ENCODE measurements at places on chromosomes 16 and 17.

GRCh38 chr17:7880076-7880868 lies 8.3 kb upstream of the CHD3 start:
- no peak for DNase-seq

GRCh38 chr17:38798614-38799500 lies 499 bp downstream of the PIP4K2B start:
- DNase-seq: peak; percentile 58

- no peak for DNase-seq
Measured at GRCh38 chr17:80352216-80352895, 62.6 kb upstream of the ENDOV start.

- no peak for DNase-seq
Measured at GRCh38 chr17:44304651-44305050, 3.8 kb upstream of the RUNDC3A start.

- no peak for DNase-seq
Measured at GRCh38 chr16:85173981-85174751, 61.9 kb upstream of the CIBAR2 start.

DNA sequence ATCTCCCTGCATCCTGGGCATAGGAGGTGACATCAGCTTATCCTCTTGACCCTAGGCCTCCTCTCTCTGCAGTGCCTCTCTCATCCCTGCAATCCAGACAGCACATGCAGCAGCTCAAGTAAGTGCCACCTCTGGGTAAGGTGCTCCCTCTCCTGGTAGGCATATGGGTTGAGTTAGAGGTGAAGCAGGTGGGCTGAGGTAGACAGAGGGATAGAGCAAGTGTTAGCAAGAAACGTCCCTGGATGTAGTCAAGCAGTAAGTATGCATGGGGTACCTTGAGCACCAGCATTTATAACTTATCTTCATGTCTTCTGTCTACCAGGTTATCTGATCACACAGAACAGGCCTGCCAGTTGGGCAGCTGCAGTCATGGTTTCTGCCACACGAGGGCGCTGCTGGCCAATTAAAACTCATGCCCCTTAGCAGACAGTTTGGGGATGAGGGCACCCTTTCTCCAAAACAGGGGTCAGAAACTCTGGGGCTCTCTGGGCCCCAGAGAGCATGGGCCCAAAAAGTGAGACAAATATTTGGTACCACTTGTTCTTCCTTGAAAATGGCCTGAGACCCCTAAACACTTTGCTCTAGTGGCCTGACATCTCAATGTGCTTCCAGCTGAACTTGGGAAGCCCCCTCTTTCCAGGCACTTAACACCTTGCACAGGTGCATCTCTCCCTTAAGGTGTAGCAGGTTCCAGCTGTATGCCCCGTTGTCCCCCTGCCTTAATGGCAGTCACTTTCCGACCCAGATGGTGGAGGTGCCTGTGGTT lies 59.8 kb downstream of the NEUROD2 start:
- DNase-seq: peak; percentile 55

DNA sequence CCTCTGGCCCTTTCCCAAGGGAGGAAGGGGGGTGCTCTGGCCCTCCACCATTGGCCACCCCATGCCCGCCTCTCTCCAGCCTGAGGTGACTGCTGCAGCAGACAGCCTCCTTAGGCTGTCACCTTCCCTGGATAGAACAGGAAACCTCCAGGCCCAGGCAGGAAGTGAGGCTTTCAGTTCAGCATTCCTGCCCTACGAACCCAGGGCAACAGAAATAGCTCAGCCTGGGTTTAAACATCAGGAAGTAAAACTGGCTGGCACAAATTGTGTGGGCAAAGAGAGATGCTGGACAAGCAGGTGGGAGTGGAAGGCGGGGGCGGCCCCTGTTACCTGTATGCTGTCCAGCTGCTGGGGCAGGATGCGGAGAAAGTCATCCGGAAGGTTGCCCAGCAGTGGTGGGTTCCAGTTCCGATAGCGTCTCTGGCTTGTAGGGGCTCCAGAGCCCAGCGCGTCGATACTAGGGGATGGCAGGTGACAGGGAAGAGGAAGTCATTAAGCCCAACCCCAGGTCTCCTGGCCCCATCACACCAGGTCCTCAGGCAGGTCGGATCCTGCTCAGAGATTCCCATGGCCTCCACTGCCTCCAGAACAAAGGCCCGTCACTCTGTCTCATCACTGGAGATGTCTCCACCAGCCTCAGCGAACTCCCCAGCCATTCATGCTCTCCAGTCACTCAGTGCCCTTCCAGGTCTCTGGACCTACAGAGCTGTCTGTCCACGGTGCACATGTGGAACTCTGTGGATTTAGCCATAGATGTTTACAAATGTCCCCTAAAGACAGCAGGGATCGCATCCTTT lies 23.6 kb upstream of the MRPS23 start:
- DNase-seq: no peak

- no peak for DNase-seq
Measured at GRCh38 chr17:34757611-34758010, 178.2 kb downstream of the TMEM132E start.

- no peak for DNase-seq
Measured at GRCh38 chr17:28001149-28001548, 41.3 kb upstream of the NLK start.

Measured in GM12892 (cell line).